ENCODE measurements at places on chromosomes 1 and 21.

DNA sequence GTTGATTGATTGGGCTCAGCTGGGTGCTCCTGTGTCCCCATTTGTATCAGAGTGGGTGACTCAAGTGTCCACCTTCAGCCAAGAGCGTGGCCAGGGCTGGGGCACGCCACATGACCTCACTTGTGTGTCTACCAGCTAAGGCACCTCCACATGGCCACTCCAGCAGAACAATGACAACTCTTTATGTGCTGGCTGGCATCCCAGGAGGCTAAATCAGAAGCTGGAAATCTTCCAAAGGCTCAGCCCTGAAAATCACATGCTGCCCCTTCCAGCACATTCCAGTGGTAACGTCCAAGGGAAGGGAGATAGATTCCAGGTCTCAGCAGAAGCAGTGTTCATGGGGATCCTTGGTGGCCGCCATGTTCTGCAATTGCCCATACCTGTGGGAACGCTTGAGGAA, 585.5 kb downstream of the AJAP1 start:
- H3K4me1 ChIP-seq = no peaks in the 10 kb centered on the region
- no peak for DNase-seq
- no peaks in the 10 kb centered on the region for H3K27me3 ChIP-seq
- H3K36me3 ChIP-seq = no peaks in the 10 kb centered on the region

DNA sequence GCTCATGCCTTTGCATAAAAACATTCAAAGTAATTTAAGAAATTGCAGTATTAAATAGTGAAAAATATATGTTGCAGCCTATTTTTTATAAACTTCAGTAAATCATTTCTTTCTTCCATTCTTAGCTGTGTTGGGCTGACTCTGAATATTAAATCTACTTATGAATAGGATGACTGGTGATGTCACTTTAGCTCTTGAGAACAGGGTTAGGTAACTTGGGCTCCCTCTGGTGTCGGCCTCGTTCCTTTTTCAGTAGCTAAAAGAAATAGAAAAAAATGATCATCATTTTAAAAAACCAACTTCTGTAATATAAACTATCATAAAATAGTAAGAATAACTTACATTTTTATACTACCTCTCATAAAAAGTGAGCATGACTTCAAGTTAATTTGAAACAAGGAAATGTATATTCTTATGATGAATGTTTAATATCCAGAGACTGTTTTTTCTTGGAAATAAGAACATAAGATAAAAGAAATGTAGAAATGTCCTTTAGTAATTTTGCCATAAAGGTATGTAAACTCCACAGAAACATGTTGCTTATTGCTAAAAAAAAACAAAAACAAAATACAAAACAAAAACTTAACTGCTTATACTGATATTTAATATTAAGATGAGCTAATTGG, 26.8 kb upstream of the NCAM2 start:
- H3K27me3 ChIP-seq = no peaks in the 10 kb centered on the region
- no peak overlapping the region for H3K4me3 ChIP-seq
- DNase-seq = peak; percentile 84
- H3K36me3 ChIP-seq = no peaks in the 10 kb centered on the region
- no peaks in the 10 kb centered on the region for H3K4me1 ChIP-seq

DNA sequence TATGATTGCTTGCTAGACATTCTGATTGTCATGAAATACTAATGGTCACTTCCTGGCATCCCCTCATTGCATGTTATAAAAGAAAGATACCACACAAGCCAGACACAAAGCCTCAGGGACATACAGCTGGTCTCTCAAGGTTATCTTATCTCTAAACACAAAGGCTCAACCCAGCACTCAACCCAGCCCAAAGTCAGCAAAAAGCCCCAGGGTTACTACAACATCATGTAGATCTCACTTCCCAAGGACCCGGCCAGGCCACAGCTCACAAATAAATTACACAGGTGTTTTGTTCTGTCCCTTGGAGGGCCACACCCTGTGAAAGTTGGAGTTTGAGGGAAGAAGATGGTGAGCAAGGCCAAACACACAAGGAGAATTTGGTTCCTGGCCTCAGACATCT, 109.7 kb upstream of the BARHL2 start:
- H3K4me3 ChIP-seq = no peak overlapping the region
- H3K27ac ChIP-seq = no peak overlapping the region
- H3K27me3 ChIP-seq = peaks cover 32% of the 10 kb centered on the region
- no peaks in the 10 kb centered on the region for H3K36me3 ChIP-seq
- no peak for DNase-seq

GRCh38 chr1:89171067-89171438, 4.8 kb downstream of the GBP7 start:
- no peaks in the 10 kb centered on the region for H3K27me3 ChIP-seq
- DNase-seq = no peak
- H3K36me3 ChIP-seq = no peaks in the 10 kb centered on the region
- no peaks in the 10 kb centered on the region for H3K4me1 ChIP-seq

DNA sequence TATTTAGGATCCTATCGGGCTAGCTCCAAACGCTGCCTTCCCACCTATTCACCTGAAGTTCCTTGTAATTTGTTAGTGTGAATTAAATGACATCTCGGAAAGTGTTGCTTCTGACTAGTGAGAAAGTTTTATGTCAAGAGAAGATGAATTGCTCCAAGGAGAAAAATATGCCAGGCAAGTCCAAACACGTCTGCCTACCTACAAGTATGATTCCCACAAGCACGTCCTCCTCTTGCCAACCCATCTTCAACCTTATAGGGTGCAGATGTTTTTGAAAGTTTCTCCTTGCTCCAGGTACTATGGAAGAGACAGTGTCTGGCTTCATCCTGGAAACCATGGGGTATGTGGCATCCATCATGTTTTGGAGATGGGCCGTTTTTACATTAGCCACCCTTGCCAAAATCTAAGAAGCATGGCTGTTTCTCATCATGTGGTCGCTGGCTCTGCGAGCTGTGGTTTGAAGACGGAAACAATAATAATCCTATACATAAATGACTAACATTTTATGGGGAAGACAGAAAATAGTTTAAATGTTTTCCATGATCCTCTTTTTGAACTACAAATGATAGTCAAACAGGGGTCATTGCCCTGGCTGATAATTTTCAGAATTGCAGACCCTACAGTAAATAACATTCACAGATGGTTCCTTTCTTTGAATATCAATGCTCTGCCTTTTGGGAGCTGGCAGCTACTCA, 505.8 kb downstream of the SMYD3 start:
- no peaks in the 10 kb centered on the region for H3K27me3 ChIP-seq
- no peak overlapping the region for H3K27ac ChIP-seq
- no peak overlapping the region for H3K4me3 ChIP-seq
- no peak for DNase-seq
- H3K4me1 ChIP-seq = peaks cover 11% of the 10 kb centered on the region
- no peaks in the 10 kb centered on the region for H3K36me3 ChIP-seq

- no peak overlapping the region for H3K4me3 ChIP-seq
- DNase-seq = no peak
- no peaks in the 10 kb centered on the region for H3K27me3 ChIP-seq
- no peaks in the 10 kb centered on the region for H3K36me3 ChIP-seq
Observed at GRCh38 chr1:18443587-18444520, 36.9 kb upstream of the KLHDC7A start.

GRCh38 chr1:221347706-221348105, 394.2 kb downstream of the DUSP10 start:
- no peaks in the 10 kb centered on the region for H3K27me3 ChIP-seq
- no peak for DNase-seq
- no peaks in the 10 kb centered on the region for H3K36me3 ChIP-seq
- no peak overlapping the region for H3K4me3 ChIP-seq
